ENCODE measurements at places on chromosomes 5 and 9.

GRCh38 chr9:116546711-116547581, 140.2 kb upstream of the TRIM32 start:
- no peak for DNase-seq

GRCh38 chr9:124078641-124079040, 67.1 kb downstream of the LHX2 start:
- no peak for DNase-seq

- no peak for DNase-seq
These were observed 28.3 kb downstream of the UHRF2 start for GRCh38 chr9:6441269-6441668.

GRCh38 chr9:133786371-133786753, 48.2 kb upstream of the SARDH start:
- no peak for DNase-seq

DNA sequence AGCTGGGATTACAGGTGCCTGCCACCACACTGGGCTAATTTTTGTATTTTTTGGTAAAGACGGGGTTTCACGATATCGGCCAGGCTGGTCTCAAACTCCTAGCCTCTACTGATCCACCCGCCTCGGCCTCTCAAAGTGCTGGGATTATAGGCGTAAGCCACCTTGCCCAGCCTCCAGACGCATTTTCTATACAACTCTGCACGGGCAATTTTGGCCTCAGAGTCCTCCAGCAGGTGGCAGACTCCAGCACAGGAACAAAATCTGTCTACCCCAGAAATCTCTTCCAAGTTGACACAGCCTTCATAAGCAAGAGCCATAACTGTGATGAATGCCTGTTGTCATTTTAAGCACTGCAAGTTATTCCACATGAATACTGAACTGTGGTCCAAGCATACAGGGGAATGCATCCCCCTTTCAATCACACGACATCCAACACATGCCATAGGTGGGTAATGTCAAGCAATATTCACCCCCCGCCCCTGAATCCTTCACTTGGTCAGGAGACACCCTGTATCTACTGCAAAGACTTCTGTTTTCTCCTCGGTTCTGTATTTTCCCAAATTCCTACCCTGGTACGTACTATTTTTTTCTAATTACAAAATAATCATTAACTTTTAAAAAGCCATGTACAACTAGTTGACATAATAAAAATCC, 50.8 kb downstream of the ALDH7A1 start:
- peak; percentile 43 for DNase-seq

DNA sequence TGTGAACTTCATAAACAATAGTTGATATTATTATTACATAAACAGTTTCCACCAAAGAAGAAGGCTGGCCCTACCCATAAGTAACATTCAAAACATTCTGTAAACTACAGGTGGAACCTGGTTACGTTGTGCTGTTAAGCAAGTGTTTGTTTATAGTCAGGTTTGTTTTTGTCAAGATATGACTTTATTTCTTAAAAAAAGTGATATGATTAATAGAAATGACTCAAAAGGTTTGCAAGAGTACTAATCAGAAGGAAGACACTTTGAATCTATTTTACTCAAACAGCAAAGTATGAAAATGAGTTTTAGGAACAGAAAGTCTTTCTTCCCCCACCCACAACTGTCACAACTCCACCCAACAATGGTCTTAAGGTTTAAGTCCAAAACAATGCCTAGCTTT, 220.8 kb downstream of the PLK2 start:
- no peak for DNase-seq

DNA sequence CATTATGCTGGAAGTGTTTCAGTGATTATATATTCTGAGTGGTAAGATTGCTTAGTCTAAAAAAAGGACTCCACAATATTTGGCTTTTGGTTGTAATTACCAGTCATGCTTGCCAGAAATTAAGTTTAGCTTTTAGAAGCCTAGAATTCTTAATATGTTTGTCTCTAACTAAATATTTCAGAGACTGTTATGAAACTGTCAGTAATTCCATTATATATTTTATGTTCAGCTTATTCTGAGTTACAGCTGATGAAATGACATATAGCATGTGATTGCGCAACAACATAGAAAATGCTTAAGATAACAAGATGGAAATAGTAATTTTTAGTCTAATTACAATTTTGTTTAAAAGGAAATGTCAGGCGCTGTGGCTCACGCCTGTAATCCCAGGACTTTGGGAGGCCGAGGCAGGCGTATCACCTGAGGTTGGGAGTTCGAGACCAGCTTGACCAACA, 44.2 kb downstream of the KIAA1958 start:
- DNase-seq: no peak

DNA sequence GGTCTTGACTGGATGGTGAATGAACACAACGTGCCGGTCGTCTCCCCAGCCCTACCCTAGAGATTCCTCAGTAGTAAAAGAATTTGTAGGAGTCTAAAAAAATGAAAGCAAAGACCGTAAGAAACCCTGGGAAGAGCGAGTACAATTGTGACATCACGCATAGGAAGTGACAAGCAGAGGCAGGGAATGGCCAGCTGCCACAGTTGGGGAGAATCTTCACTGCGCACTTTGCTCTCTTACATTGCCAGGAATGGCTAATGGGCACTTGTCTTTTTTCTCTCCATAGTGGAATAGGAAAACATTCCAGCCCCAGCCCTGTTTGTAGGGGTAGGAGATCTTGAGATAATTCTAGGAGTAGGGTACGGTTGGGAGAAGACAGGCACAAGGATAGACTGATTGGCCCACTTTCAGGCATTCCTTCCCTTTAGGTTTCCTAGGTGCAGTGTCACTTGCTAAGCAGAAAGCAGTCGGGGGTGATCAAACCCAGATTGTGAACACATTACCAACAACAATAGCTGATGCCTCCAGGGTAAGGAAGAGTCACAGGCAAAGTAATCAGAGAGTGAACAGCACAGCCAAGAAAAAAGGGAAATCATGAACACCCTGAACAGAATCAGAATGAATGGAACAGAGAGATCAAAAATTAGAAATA, 302.7 kb downstream of the MAN2A1 start:
- no peak for DNase-seq

GRCh38 chr9:126028746-126029145, 281.6 kb downstream of the PBX3 start:
- no peak for DNase-seq

All from AML-193 (cell line).